ENCODE measurements at places on chromosomes 7 and 10.

GRCh38 chr7:157526913-157527634 is 190.3 kb downstream of the DNAJB6 start:
- no peak for DNase-seq

DNA sequence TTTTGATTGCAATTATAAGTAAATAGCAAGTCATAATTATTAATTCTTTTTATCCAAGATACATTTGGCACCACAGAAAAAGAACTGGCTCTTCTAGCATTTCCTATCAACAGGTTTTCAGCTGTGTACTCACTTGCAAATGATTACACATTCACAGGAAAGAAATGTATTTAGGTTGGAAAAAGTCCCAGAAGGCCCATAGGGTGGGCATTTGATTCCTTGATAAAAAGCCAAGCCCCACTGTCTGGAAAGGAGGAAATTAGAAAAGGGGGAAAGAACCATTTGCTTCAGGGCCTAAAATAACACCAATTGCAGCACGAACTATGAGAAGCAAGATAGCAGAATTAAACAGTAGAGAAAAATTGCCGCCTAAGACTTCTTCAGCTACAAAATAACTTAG is 80.8 kb upstream of the COL1A2 start:
- DNase-seq: no peak

DNA sequence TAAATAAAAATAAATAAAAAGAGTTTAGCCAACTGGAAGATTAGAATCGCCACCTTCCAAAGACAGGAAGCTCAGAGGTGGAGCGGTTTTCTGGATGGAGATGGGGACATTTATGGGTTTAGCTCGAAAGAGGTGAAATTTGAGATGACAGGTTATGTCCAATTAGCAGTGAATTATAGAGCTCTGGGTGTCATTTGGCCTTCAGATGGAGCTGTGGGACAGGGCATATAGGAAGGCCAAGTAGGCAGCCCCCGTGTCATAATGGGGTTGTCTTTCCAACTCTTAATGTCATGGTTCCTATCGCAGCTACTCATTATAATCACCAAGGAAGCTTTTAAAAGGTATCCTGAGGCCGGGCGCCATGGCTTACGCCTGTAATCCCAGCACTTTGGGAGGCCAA is 21.0 kb upstream of the EEPD1 start:
- DNase-seq: no peak

DNA sequence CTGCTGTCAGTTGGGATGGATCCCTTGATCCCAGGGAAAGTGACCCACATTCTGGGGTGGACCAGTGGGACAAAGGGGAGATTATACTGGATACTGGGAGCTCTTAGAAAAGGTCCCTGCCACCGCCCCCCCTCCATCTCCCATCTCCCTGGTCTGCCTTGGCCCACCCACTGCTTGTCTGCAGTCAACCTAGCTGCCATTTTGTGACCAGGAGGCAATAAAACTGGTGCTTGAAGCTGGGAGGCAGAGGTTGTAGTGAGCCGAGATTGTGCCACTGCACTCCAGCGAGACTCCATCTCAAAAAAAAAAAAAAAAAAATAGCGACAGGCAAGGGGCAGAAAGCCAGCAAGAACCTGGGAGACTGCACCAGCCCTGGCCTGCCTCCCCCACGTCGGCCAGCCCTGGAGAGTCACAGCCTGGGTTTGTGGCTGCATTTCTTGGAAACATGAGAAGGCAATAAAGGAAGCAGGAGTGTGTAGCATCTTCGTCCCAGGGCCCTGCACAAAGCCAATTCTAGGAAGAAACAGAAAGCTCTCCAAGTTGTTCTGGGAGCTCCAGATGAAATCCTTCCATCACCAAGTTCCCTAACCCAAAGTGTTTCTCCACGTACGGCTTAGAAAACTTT is 4.7 kb upstream of the ARPC1B start:
- DNase-seq: no peak

DNA sequence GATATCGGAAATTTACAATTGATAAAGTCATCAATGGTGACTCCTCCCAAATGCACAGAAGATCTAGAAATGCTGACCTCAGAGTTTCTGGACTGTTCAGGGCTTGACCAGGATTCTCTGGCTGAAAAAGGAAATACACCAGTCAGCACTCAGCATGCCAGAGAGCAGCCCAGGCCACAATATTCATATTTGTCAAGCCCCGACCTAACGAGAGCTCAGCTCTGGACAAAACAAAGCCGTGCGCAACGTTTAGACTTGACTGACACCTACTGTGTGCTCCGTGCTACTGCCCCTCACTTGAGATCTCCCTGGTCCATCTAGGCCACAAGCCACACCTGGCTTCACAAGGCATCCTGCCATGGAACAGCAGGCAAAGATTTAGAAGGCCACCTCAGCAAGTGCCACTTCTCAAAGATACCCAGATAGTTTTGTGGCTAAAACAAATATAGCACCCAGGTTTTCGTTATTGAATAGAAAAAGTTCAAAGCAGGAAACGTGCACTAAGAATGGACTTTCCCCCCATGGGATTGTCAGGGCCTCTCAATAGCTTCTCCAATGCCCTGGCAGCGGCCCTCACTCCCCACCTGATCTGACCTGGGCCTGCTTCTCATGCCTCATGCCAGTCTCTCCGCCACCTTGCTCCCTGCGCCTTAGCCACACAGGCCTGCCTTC is 218.3 kb downstream of the FAM107B start:
- no peak for DNase-seq

GRCh38 chr10:44863344-44864047 is 47.6 kb upstream of the TMEM72 start:
- no peak for DNase-seq

DNA sequence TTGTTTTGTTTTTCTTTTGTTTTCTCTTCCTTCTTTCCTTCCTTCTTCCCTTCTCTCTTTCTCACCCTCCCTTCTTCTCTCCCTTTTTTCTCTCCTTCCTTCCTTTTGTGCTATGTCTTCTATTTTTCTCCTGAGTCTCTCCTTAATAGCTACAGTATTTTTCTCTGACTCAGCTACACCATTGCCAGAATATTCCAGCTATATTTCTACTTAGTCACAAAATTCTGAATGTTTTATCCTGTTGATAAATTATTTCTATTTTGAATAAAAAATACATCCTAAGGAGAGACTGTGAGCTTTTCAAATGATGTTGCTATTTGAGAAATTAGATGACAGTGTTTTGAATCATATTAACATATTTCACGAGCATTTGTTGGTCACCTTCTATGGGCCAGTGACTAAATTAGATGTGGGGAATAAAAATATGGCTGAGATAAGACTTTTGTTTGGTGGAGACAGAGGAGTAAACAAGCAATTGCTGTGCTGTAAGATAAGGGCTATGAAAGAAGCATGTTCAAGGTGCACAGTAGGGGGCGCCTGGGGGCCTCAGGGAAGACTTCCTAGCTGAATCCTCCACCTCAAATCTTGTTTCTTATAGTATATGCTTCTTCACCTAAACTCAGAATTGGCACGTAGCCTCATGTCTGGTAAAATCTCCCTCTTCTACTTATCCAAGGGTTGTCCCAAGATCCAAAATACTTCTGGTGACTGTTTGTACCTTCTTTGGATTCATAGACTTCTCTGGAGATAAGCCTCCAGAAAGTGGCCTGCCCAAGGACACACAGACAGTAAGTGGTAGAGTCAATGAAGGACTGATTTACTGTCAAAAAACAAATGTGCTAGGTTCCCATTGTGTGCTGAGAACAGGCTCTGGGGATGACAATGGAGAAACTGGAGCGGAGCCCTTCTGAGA is 115.5 kb upstream of the CREB5 start:
- peak; percentile 16 for DNase-seq

- no peak for DNase-seq
Measured at GRCh38 chr7:99653754-99654153, 26.0 kb downstream of the CYP3A5 start.

Data from activated naive CD4-positive, alpha-beta T cell (primary cell).